Stimulated activated CD4-positive, alpha-beta T cell treated with anti-CD3 and anti-CD28 coated beads, TNF-alpha, amount 100 ng/mL, for 1 hour (primary cell): ENCODE measurements at places on chromosomes 4 and X.

DNA sequence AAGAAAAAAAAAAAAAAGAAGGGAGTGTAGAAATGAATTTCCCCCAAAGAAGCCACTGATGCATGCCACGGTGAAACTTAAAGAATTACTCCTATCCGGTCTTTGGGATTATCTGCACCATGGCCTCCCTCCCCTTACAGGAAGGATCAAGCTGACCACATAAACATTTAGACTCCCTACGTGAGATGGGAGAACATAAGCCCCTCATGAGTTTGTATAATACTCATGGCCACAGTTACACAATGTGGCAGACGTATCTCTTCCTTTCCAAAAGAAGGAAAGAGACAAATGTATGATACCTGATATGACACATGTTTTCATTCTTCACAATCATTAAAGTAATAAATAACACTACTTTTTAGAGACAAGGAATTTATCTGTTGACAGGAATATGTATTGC is 3.3 kb upstream of the PTTG2 start:
- no peak for DNase-seq

GRCh38 chr4:155694100-155694785 is 27.6 kb downstream of the GUCY1A1 start:
- DNase-seq = no peak

- no peak for DNase-seq
Measured at GRCh38 chrX:38717871-38718270, 83.4 kb upstream of the MID1IP1 start.

GRCh38 chrX:145792281-145792680 is 25.3 kb upstream of the SLITRK2 start:
- DNase-seq = no peak

GRCh38 chrX:139201924-139202323 is 328.6 kb upstream of the F9 start:
- no peak for DNase-seq

GRCh38 chr4:130257271-130257670 is 1161.3 kb downstream of the C4orf33 start:
- DNase-seq = no peak
